CD4-positive, CD25-positive, alpha-beta regulatory T cell (primary cell): ENCODE measurements at places on chromosomes 12 and 14.

GRCh38 chr14:59633486-59633885, 56.9 kb upstream of the CCDC175 start:
- DNase-seq, result no peak
- H3K4me3 ChIP-seq, result no peak overlapping the region
- no peak overlapping the region for H3K27ac ChIP-seq
- H3K4me1 ChIP-seq, result no peaks in the 10 kb centered on the region
- no peaks in the 10 kb centered on the region for H3K36me3 ChIP-seq

GRCh38 chr14:102779574-102780315, 2.5 kb downstream of the TRAF3 start:
- peak overlapping the region; percentile 84 for H3K27ac ChIP-seq
- H3K27me3 ChIP-seq, result no peaks in the 10 kb centered on the region
- peaks cover 68% of the 10 kb centered on the region for H3K4me1 ChIP-seq
- H3K36me3 ChIP-seq, result no peaks in the 10 kb centered on the region
- DNase-seq, result no peak
- H3K4me3 ChIP-seq, result peak overlapping the region; percentile 99

DNA sequence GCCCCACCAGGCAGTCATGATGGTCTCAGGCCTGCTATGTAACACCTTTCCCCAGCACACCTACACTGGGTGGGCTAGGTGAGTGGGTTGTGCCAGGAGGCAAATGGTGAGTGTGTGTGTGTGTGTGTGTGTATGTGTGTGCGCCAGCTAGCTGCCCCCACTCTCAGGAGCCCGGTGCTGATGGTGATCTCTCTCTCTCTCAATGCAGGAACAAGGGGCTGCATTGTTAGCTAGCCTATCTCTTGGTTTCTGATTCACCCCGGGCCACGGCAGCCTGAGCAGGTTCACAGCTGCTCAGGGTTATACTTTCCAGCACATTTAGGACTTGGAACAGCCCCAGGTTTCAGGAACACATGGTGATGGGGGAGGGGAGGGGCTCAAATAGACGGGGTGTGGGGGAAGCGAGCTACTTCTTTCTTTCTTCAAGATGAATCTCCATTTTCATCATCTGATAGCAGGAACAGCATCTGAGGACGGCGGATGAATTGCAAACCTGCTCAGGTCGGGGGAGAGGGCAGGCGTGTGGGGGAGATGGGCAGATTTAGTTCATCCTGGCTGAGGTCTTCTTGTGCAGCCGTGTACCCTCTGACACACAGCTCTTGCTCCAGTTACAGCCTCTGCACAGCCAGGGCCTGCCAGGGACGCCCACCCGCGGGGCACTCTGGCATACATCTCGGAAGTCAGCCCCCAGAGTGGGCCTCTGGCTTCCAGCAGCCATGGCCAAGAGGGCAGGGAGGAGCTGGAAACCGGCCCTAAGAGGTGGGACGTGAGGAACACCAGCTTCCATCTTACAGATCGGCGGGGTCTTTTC, 137.6 kb downstream of the ZFP36L1 start:
- H3K27me3 ChIP-seq, result no peaks in the 10 kb centered on the region
- no peaks in the 10 kb centered on the region for H3K36me3 ChIP-seq
- H3K4me3 ChIP-seq, result no peak overlapping the region
- no peak overlapping the region for H3K27ac ChIP-seq
- H3K4me1 ChIP-seq, result peaks cover 3% of the 10 kb centered on the region

DNA sequence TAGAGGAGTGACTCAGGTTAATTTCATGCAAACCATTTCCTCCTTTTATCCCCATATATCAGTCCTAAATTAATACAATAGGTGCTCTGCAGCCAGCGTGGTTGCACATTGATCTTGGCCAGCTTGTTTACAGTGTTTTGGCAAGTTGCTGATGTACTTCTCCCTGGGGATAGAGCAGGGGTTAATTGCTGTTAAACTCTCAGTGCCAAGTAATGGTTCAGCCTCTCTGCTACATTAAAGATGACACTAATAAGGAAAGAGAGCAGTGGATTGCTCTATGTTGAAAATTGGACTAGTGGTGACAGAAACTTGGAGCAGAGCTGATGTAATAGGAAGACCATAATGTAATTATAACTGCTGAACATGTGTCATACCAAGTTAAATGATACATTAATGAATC, 717.5 kb downstream of the RERGL start:
- DNase-seq, result no peak
- H3K4me3 ChIP-seq, result no peak overlapping the region
- no peak overlapping the region for H3K27ac ChIP-seq
- H3K27me3 ChIP-seq, result no peaks in the 10 kb centered on the region
- no peaks in the 10 kb centered on the region for H3K36me3 ChIP-seq

DNA sequence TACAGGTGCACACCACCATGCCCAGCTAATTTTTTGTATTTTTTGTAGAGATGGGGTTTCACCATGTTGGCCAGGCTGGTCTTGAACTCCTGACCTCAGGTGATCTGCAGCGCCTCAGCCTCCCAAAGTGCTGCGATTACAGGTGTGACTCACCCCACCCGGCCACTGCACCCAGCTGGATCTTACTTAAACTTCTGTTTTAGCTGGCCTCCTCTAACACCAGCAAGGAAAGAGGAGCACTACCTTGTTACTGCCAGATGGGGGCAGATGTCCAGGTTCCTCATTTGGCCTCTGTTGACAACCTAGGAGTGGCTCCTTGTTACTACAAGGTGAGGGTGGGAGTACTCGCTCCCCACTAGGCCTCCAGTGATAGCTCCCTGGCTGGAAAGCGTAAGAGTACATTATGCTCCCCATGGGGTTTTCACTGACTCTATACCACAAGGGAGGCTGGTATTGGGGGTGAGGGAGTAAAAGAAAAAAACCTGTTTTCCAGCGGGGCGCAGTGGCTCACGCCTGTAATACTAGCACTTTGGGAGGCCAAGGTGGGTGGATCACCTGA, 13.2 kb upstream of the ARF6 start:
- peak; percentile 64 for DNase-seq
- H3K4me1 ChIP-seq, result peaks cover 8% of the 10 kb centered on the region
- H3K27me3 ChIP-seq, result no peaks in the 10 kb centered on the region
- H3K27ac ChIP-seq, result no peak overlapping the region

- no peaks in the 10 kb centered on the region for H3K4me1 ChIP-seq
- H3K27ac ChIP-seq, result no peak overlapping the region
- no peak for DNase-seq
- no peaks in the 10 kb centered on the region for H3K36me3 ChIP-seq
Observed at GRCh38 chr12:106687672-106688071, 86.8 kb upstream of the RIC8B start.

DNA sequence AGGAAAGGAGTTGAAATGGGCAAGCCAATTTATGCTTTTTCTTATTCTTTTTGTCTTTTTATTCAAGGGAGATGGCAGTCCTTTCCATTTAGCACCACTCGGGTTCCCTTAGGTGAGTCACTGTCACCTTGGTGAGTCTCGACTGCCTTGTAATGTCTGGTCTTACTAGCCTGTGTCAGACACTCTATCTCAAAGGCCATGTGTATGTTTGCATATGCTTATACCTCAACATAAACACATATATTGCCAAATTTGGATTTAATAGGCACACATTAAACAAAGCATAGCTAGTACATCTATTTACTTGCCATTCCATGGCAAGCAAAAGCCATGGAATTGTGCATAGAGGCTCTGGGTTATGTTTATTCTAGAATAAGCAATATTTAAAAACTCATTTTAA, 624.9 kb upstream of the FOXG1 start:
- H3K27ac ChIP-seq, result no peak overlapping the region
- H3K36me3 ChIP-seq, result no peaks in the 10 kb centered on the region
- H3K27me3 ChIP-seq, result no peaks in the 10 kb centered on the region
- H3K4me3 ChIP-seq, result no peak overlapping the region
- no peaks in the 10 kb centered on the region for H3K4me1 ChIP-seq

- no peak overlapping the region for H3K27ac ChIP-seq
- no peak overlapping the region for H3K4me3 ChIP-seq
- H3K36me3 ChIP-seq, result peaks cover 5% of the 10 kb centered on the region
- no peaks in the 10 kb centered on the region for H3K27me3 ChIP-seq
Observed at GRCh38 chr12:105343836-105344235, 13.3 kb downstream of the C12orf75 start.

- no peak overlapping the region for H3K4me3 ChIP-seq
- no peaks in the 10 kb centered on the region for H3K36me3 ChIP-seq
- no peak overlapping the region for H3K27ac ChIP-seq
Observed at GRCh38 chr12:126534495-126534894, 1469.3 kb downstream of the AACS start.
